ACHN (cell line): ENCODE measurements at places on chromosomes 12 and 14.
A peak's percentile ranks its signal among the peaks of the same experiment; 100 is the strongest.

- DNase-seq: no peak
Measured at GRCh38 chr12:24398605-24399004, 449.1 kb upstream of the SOX5 start.

DNA sequence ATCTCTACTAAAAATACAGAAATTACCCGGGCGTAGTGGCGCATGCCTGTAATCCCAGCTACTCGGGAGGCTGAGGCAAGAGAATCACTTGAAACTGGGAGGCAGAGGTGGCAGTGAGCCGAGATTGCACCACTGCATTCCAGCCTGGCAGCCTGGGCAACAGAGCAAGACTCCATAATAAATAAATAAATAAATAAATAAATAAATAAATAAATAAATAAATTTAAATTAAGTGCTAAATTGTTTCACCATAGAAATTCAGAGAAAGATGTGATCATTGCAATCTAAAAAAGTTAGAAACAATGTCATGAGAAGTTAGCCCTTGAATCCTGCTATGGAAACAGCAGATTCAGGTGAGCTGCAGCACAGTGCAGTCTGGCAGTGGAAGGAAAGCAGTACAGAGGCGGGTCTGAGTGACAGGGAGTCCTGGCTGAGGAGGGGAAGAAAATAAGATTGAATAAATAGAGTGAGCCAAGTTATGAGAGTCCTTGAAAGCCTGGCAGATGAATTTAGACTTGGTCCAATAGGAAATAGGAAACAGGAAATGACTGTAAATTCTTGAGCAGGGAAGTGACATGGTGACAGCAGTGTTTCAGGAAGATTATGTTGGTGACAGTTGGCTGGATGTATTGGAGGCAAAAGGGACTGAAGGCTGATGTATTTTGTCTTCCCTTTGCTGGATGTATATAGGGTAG lies 241.5 kb downstream of the GXYLT1 start:
- no peak for DNase-seq

DNA sequence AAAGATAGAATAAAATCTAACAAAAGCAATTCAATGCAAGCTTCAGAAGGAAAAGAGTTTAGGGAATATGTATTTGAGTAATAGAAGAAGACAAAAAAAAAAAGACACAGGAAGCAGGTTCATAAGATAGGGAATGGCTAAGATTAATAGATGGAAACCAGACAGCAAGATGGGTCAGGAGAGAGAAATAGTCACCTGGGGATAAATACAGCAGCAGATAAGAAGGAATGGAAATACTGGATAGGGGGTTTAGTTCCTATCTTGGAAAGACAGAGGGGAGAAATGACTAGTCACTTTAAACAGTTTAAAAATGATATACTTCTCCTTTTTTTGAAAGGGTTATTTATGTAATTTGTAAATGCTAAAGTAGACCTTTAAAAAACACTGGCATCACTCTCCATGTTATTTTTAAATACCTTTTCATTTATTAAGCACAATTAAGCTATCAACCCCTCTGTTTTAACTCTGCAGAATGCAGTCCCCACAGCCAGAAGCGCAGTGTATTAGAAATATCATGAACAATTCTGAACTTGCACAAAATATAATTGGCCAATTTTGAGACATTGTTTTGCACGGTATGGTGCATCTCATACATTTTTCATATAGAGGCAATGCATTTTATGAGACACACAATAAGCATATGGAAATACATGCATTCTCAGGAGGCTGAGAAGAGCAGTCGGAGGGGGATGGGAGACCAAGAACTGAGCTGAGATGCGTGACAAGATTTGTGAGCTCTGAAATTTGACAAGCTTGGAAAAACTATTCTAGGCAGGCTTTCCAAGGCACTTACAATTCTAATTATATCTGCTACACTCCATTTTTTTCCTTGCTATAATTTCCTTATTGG lies 303.4 kb upstream of the PRICKLE1 start:
- DNase-seq: no peak

DNA sequence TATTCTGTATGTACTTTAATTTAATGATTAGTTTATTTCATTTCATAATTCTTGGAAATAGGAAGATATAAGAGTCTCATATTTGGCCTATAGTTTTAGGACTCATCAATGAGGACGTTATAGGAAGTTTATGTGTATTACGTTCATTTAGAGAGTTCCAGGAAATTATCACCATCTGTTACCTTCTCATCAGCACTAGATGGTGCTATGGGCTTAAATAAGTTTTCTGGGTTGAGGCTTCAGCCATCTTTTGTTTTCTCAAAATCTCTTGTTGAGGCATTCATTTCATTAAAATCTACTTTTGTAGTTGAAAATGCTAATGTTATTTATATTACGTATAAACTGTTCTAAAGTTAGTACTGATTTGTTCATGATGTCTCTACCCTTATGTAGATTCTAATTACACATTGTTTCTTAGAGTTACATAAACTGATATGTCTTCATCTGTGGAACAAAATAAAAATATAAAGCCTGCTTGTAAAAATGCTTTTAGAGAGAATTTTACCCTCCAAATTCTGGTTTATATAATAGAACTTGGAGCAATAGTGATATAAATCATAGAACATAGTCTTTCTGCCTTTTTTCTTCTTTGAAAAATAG lies 89.2 kb downstream of the CFAP54 start:
- DNase-seq: peak; percentile 86

- no peak for DNase-seq
Measured at GRCh38 chr14:53764846-53765245, 191.8 kb downstream of the BMP4 start.

DNA sequence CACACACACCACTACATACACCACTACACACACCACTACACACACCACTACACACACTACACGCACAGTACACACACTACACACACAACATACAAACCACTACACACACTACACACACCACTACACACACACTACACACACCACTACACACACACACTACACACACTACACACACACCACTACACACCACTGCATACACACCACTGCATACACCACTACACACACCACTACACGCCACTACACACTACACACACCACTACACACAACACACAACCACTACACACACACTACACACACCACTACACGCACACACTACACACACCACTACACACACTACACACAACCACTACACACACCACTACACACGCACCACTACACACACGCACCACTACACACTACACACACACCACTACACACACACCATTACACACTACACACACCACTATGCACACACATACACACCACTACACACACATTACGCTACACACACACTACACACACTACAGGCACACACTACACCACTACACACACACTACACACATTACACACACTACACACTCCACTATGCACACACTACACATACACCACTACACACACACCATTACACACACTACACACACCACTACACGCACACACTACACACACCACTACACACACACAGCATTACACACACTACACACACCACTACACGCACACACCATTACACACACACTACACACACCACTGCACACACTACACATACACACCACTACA lies 12.5 kb downstream of the NOC4L start:
- DNase-seq: no peak

- no peak for DNase-seq
Measured at GRCh38 chr14:100950024-100950423, 46.5 kb upstream of the RTL1 start.

GRCh38 chr12:122888232-122888752 lies 7.6 kb downstream of the VPS37B start:
- peak; percentile 81 for DNase-seq

DNA sequence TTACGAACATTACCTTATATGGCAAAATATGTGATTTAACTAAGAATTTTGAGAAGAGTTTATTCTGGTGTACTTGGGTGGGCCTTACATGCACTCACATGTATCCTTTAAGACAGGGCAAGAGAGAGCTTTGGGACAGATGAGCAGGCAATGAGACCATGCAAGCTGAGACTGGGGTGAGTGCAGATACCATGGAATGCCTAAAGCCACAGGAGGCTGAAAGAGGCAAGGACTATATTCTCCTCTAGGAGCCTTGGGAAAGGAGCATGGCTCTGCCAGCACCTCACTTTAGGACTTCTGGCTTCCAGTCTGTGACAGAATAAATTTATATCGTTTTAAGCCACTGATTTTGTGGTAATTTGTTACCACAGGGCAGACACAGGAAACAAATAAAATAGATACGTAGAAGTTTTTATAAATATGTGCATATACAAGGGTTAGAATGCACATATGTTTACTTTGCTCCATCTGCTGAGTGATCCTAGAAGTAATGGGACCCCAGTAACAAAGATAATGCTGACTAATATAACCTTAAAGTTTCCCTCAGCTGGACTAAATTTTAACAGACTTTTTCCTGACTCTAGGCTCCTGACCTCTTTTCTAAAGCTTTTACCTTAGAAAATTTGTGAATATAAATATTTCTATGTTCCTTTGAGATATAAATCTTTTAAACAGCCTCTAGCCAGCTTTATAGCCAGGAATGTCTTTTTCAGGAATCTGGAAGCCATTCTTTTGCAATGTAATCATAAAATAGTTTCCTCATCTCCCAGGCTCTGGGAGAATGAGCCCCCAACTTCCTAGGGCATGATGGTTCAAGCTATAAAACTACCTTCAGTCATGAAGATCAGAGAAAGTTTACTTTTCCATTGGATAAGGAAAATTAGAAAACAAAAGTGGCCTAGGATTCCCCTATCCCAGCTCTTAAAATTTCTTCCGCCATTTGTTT lies 216.8 kb downstream of the PPFIA2 start:
- DNase-seq: no peak

GRCh38 chr14:98770151-98770550 lies 501.8 kb downstream of the BCL11B start:
- DNase-seq: no peak

DNA sequence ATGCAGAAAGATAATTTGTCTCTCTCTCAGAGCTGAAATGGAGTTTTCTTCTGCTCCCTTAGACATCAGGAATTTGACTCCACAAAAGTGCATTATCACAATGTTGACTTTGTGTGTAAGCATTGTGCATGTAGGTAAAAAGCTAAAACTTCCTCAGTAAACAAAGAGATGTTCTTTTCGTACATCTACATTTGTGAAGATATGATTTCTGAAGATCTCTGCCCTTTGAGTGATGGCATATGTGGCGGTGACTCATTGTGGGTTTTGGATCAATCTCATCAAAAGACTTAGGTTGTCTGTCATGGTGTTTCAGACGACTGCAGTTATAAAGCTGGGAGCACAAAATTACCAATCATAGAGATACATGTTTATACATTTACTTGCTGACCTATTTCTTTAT lies 411.4 kb upstream of the LMO3 start:
- DNase-seq: no peak

GRCh38 chr12:83739607-83740006 lies 1052.9 kb downstream of the TMTC2 start:
- no peak for DNase-seq

- no peak for DNase-seq
Measured at GRCh38 chr12:25824734-25825133, 133.7 kb upstream of the RASSF8 start.

DNA sequence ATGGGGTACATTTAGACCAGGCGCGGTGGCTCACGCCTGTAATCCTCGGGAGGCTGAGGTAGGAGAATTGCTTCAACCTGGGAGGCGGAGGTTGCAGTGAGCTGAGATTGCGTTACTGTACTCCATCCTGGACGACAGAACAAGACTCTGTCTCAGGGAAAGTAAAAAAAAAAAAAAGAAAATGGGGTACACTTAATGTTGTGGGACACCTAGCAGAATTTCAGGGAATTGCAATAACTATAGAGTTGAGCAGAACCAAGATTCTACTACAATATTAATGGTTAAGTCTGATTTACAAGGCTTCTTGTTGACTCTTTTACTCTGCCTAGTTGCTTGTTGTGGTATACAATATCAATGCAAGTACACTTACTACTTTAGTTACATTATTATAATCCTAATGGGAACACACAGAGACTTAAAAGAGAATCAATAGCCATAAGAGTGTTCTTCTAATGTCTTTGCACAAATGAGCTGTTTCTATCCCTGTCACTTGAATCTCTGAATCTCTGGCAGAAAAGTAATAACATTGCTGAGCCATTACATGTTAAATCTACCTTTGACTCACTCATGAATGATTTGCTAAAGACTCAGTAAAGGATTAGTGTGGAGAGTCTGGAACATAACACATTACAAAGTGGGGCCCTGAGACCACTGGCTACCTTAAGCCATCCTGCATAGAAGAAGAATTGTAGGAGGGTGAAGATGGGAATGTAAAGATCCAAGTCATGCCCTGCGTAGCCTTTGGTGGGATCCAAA lies 22.7 kb downstream of the BEST3 start:
- peak; percentile 95 for DNase-seq

GRCh38 chr12:103688376-103689063 lies 101.4 kb downstream of the STAB2 start:
- no peak for DNase-seq

DNA sequence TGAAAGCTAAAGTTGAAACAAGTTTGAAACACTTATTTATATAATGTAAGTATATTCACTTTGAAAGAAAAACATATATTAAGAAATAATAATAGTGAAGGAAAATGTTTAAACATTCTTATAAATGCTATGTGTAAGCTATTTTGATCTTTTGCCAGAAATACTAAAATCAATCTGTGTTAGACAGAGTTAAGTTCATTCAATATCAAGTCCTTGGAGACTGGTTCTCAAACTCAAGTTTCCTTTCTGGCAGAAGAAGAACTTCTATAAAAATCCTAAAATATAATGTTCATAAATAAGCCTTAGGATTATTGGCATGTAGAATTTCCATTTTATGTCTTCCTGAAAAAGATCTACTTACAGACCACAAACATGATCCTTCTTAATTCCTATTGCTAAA lies 45.3 kb downstream of the TAOK3 start:
- DNase-seq: no peak

GRCh38 chr12:122072031-122072970 lies 6.3 kb upstream of the MLXIP start:
- peak; percentile 84 for DNase-seq

GRCh38 chr14:70425354-70425753 lies 8.5 kb upstream of the SYNJ2BP start:
- no peak for DNase-seq

- DNase-seq: no peak
Measured at GRCh38 chr12:7929083-7929792, 6.7 kb downstream of the SLC2A3 start.

DNA sequence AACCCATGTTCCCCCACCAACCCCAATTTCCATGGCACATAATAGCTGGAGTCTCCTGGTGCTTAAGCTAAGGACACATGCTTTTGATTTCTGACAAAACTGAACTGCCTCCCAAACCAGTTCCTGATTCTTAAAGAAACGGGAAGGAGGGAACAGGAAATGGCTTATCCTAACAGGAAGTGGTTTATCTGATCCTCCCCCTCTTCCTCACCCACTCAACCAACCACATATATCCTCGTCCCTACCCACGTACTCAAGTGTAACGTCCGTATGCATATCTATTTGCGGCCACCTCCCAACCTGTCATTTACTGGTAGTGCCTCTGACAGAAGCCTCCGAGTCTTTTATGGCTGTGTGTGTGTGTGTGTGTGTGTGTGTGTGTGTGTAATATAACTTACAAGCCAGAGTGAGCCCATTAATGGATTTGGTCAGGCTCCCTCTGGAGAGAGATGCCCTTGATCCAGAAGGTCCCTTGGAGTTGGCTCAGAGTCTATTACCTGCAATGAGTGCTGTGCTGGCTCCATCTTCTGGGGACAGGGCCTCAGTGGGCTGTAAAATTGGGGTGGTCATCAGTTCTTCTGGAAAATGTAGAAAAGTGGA lies 7.7 kb downstream of the DAZAP2 start:
- DNase-seq: peak; percentile 28
